ENCODE measurements at places on chromosomes 7 and 10. TPM values are rescaled to one million over a fixed set of nuclear protein-coding genes. Genes with fewer than 3 reads are reported as not detected.

DNA sequence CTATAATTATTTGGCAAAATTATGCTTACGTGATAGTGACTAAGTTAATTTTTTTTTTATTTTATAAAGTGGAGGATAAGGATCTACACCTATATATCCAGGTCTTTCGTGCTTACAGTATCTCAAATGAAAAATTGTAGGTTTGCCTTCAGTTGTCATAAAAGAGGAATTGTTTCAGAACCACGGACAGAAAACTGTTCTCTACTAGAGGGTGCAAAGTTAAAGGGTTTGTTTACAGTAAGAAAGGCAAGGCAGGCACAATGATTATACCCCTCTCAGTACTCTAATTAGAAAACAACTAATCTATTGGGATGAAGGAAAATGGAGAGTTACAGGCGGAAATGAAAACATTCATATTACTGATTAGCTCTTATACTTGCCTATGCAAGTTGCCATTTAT lies 1.5 kb downstream of the PCLO start:
- H3K27me3 ChIP-seq, result peaks cover 6% of the 10 kb centered on the region
- no peak overlapping the region for H3K4me3 ChIP-seq
- H3K36me3 ChIP-seq, result no peaks in the 10 kb centered on the region
- no peak overlapping the region for H3K27ac ChIP-seq
- no peak for DNase-seq

- H3K27ac ChIP-seq, result no peak overlapping the region
- H3K4me1 ChIP-seq, result peaks cover 12% of the 10 kb centered on the region
- H3K36me3 ChIP-seq, result no peaks in the 10 kb centered on the region
- peaks cover 3% of the 10 kb centered on the region for H3K27me3 ChIP-seq
- no peak overlapping the region for H3K4me3 ChIP-seq
- DNase-seq, result no peak
Measured at GRCh38 chr10:31942892-31943291, 14.3 kb upstream of the ARHGAP12 start.

TSPAN12 gene
- total RNA-seq, result not detected

DNA sequence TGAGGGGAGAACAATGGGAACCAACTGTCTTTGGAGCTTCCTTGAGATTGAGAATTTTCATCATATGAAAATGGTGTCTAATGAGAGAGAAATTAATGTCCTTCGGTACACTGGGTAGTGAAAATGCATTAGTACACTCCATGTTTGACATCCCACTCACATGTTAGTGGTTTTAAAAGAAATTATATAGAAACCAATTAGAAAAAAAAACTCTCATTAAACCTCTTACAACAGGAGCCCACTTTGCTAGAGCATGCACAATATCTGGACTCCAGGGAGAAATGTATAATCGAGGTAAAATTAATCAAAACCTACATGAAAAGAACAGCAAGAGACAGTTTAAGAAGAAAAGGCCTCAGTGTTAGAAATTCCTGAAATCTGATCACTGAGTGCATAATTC lies 79.2 kb upstream of the KCNIP2 start:
- H3K4me1 ChIP-seq, result peaks cover 13% of the 10 kb centered on the region
- no peak overlapping the region for H3K4me3 ChIP-seq
- H3K27ac ChIP-seq, result no peak overlapping the region
- H3K27me3 ChIP-seq, result no peaks in the 10 kb centered on the region

CPVL gene
- total RNA-seq, result 1.8 TPM

GRCh38 chr10:132554991-132555647 lies 17.5 kb downstream of the INPP5A start:
- H3K4me1 ChIP-seq, result peaks cover 19% of the 10 kb centered on the region
- no peaks in the 10 kb centered on the region for H3K36me3 ChIP-seq
- DNase-seq, result no peak
- H3K27ac ChIP-seq, result no peak overlapping the region

DNA sequence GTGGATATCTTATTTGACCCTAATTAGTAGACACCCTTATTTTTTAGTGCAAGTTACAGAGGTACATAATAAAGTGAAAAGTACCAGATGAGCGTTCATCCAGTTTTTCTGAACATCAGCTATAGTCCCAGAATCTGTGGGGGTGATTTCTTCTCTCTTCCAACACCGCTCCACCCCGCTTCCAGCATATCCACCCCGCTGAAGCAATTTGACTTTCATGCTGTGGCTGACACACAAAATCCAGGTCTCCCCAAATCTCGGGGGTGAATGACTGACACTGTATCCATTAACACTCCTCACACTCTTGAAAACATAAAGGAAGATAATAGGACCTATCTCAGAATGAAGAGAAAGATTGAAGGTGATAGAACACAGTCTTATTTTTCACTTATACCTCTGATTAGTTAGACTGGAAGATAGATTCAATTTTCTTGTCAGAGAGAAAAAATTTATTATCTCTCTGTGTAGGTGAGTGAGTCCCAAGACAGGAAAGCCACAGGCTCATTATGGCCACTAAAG lies 143.4 kb downstream of the ANLN start:
- H3K4me3 ChIP-seq, result no peak overlapping the region
- no peaks in the 10 kb centered on the region for H3K27me3 ChIP-seq
- no peak overlapping the region for H3K27ac ChIP-seq
- peaks cover 4% of the 10 kb centered on the region for H3K4me1 ChIP-seq
- no peak for DNase-seq
- H3K36me3 ChIP-seq, result peaks cover 3% of the 10 kb centered on the region

DNA sequence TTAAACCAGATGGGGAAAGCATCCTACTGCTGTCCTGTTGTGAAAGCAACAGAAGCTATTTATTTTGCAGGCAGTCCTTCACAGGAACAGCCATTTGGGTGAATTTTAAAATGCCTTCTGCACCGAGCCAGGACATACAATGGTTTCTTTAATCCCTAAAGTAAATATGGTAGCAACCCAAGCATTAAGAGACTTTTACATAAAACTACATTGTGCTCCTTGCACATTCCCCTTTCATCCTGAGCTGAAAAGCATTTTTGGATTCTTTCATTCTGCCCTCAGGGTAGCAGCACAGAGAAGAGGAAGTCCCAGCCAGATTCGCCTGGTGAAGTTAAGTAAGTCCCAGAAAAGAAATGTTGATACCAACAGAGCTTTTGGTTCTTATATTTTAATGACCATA lies 84.0 kb upstream of the FAM3C start:
- no peaks in the 10 kb centered on the region for H3K36me3 ChIP-seq
- H3K4me1 ChIP-seq, result peaks cover 3% of the 10 kb centered on the region
- peaks cover 4% of the 10 kb centered on the region for H3K27me3 ChIP-seq
- no peak for DNase-seq
- no peak overlapping the region for H3K4me3 ChIP-seq

DNA sequence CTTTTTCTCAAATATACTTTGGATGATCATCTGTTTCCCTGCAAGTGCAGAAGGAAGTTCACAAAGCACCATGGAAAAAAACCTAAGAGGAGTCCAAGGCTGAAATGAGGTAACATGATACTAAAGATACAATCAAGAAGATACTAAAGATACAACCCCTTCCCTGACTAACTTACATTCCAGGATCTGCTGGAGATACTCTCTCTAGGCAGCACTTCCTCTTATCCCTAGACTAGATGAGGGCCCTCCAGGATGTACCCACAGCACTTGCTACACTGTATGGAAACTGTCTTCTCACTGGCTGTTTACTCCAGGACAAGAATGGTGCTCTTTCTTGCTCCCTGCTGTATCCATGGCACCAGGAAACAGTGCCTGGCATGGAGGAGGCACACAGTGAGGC lies 116.4 kb upstream of the NFE2L3 start:
- no peaks in the 10 kb centered on the region for H3K36me3 ChIP-seq
- no peak overlapping the region for H3K4me3 ChIP-seq
- H3K4me1 ChIP-seq, result peaks cover 7% of the 10 kb centered on the region
- no peak for DNase-seq

DNA sequence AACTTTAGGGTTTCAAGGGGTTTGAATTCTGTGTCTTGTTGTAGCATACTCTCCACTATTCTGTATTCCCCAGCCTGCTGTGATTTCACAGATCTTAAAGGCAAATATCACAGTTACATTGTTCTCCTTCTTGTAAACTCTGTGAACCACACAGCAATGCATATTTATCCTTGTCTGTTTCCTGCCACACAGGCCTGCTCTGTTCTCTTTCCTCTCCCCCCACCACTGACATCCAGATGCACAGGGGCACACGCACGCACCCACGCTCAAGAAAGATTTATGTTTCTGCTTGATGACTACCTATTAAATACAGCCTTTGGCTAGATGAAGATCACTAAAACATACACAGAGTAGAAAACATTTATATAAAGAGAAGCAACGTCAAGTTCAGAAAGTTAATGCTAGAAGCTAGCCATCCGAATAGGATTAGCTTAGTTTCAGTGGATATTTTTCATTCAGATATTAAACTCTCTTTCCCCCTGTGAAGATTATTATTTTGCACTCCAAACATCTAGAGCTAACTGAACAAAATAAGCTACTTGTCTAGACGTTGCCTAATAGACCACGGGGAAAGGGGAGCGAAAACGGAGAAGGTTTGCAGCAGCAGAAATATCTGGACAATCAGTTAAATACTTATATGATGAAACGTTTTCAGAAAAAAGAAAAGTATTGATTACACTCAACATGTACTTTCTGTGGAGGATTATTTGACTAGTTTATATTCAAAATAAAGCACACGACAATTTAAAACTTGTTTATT lies 193.1 kb upstream of the SEMA3C start:
- no peak overlapping the region for H3K27ac ChIP-seq
- H3K27me3 ChIP-seq, result no peaks in the 10 kb centered on the region
- H3K4me3 ChIP-seq, result no peak overlapping the region
- DNase-seq, result no peak
- no peaks in the 10 kb centered on the region for H3K4me1 ChIP-seq

CDHR3 gene
- total RNA-seq, result 1.2 TPM

THSD7A gene
- total RNA-seq, result not detected

- H3K27me3 ChIP-seq, result peaks cover 2% of the 10 kb centered on the region
- H3K4me3 ChIP-seq, result no peak overlapping the region
- DNase-seq, result no peak
- no peak overlapping the region for H3K27ac ChIP-seq
- no peaks in the 10 kb centered on the region for H3K36me3 ChIP-seq
Measured at GRCh38 chr7:23276376-23276775, 22.8 kb upstream of the MALSU1 start.

GRCh38 chr7:50534690-50535290 lies 30.4 kb downstream of the DDC start:
- no peaks in the 10 kb centered on the region for H3K36me3 ChIP-seq
- DNase-seq, result no peak
- peaks cover 16% of the 10 kb centered on the region for H3K27me3 ChIP-seq

DNA sequence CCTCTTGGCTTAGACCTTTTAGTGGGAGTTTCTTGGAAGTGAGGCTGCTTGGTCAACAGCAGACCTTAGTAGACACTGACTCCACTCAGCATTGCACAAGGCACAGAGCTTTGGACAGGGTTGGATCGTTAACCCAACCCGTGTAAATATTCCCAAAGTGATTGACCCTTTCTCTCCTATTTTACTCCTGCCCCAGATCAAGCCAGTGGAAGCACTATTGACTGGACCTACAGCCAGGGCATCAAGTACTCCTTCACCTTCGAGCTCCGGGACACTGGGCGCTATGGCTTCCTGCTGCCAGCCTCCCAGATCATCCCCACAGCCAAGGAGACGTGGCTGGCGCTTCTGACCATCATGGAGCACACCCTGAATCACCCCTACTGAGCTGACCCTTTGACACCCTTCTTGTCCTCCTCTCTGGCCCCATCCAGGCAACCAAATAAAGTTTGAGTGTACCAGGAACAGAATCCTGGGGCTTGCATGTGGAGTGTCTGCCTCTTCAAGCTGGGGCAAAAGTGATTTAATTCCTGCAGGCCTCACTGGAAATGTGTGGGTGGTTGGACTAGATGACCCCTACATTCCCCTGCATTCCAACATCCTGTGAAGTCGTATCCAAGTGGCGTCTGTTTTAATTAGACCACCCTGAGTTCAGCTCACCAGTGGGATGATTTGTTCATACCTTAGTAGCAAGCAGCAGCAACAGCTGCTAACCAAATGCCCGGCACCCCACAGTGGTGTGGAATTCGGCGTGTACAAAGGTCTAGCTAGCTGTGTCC lies 7.5 kb downstream of the CPA1 start:
- H3K4me1 ChIP-seq, result no peaks in the 10 kb centered on the region
- no peaks in the 10 kb centered on the region for H3K27me3 ChIP-seq
- H3K36me3 ChIP-seq, result no peaks in the 10 kb centered on the region
- H3K4me3 ChIP-seq, result no peak overlapping the region
- H3K27ac ChIP-seq, result no peak overlapping the region
- no peak for DNase-seq

DNA sequence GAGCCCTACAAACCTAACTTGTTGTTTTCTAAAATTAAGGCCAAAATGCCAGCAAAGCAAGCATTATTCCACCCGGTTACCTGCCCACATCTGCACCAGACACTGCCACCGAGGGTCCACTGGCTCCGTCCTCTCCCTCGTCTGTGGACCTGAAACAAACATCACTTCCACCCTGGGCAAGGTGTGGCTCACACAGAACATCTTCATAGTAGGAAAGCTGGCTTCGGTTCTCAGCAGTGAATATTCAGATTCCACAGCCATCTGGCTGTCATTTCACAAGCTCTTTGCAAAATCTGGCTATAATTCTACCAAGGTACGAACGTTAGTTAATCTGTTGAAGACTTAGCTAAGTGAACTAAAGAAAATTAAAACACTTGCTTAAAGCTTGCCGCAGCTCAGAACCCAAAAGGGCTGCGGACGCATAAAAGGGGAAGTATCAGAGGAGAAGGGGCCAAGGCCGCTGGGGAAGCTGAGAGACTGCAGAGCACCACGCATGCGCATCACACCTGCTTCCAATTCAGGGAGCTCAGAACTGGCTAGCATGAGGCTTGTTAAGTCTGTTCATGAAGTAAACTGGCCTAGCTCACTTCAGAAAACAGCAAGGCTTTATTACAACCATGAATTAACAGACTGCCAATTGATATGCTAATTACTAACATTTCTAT lies 46.1 kb downstream of the PTPRN2 start:
- no peak overlapping the region for H3K4me3 ChIP-seq
- no peaks in the 10 kb centered on the region for H3K4me1 ChIP-seq
- no peak for DNase-seq
- H3K27ac ChIP-seq, result no peak overlapping the region
- no peaks in the 10 kb centered on the region for H3K36me3 ChIP-seq

NKX2-3 gene
- not detected for total RNA-seq

- no peak for DNase-seq
- H3K27ac ChIP-seq, result no peak overlapping the region
- no peaks in the 10 kb centered on the region for H3K27me3 ChIP-seq
- H3K4me3 ChIP-seq, result no peak overlapping the region
Measured at GRCh38 chr10:60298408-60299389, 91.0 kb downstream of the ANK3 start.

MMRN2 gene
- total RNA-seq, result not detected

DNA sequence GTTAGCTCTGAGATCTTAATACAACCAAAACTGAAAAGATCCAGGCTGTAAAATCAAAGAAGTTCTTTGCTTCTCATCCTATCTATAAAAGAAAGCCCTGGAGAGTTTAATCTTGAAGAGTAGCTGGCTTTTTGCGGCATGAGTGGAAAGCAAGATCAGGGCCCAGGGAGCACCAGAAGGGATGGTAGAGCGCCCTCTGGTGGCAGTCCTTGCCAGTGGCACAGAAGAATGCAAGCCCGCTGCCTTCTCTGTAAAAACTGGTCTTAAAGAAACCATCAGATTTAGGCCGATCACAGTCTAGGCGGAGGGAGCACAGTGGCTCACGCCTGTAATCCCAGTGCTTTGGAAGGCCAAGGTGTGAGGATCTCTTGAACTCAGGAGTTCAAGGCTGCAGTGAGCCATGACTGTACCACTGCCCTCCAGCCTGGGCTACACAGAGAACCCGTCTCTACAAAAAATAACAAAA lies 35.6 kb downstream of the CPN1 start:
- no peak overlapping the region for H3K4me3 ChIP-seq
- H3K4me1 ChIP-seq, result peaks cover 2% of the 10 kb centered on the region
- H3K27ac ChIP-seq, result no peak overlapping the region
- no peaks in the 10 kb centered on the region for H3K36me3 ChIP-seq
- peak; percentile 82 for DNase-seq

All from activated CD4-positive, alpha-beta memory T cell treated with anti-CD3 and anti-CD28 coated beads, Interleukin-2, amount 10 ng/mL, durations not matched to agents 7 days and 5 days (primary cell).